ENCODE measurements at places on chromosomes 12 and 14.

DNA sequence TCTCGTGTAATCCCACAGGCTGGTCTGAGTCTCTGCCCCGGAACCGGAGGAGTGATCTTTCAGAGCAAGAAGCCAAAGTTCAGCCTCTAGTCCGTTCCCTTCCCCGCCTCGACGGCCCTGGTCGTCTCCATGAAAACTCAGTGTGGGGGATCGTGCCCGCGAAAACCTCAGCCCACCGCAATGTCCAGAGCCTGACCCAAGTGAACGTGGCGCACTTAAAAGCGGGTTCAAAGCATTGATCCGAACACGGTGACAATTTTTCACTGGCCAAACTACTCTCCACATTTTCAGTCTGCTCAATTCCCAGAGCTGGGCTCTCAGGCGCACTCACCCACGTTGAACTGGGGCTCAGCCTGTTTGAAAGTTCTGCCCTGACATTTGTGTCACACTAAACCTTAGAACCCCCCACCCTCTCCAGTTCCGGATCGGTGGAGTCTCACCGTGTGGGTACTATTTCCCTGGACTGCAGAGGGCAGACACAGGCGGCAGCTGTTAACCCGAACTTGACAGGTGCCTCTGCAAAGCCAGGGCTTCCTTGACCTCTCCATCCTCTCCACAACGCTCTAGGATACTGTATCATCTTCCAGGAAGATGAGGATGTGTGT, 886 bp upstream of the PRICKLE1 start:
- no peak for DNase-seq

GRCh38 chr12:103771466-103771865, 69.6 kb downstream of the NT5DC3 start:
- DNase-seq, result no peak

GRCh38 chr14:23043145-23043544, 1.1 kb downstream of the PSMB11 start:
- DNase-seq, result no peak

- DNase-seq, result no peak
These were observed 418.5 kb downstream of the TMEM121 start for GRCh38 chr14:105944632-105945610.

DNA sequence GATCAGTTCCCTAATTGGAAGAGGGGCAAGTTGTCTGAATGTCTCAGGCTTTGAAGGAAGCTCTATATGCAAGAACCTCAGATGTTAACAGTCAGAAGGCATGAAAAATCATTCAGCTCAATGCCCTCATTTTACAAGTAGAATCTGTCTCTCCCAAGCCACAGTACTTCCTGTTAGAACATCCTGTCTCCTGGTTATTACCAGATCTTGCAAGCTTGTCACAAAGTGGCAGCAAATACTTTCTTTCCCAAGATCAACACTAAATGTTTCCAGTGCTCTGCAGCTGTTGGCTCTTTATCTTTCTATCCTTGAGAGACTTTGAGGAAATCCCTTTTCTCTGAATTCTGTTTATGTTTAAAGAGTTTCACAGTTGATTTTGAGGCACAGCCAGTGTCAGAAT, 235.5 kb downstream of the AKAP6 start:
- DNase-seq, result no peak

DNA sequence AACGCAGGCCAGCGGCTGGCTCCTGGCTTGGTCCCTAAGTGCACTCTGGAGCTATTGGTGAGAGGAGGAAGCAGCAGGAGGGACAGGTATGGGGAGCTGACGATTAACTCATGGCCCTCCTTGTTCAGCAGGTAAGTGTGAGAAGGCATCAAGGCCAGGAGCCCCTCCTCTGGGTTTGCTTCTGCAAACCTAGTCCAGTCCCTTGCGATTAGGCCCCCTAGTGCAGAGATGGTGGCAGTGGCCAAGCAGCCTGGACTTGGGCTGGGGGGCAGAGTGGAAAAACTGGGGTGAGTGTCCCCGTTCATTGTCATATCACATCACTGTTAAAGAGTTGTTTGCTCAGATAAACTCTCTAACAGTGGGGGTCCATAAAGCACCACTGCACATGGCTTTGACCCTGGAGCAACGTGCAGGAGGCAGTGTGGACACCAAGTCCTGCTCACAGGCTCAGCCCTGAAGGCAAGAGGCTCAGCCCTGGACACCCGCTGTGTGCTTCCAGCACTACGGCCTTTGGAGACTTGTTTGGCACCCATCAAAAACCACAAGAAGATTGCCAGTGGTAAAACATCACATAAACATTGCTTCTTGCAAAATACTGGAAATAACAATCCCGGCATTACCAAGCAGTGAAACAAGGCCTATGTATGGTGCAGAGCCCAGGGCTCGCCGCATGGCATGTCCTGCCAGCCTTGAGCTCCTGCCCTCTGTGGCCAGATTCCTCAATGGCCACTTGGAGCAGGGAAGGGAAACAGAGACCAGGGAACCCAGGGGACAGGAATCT, 184.3 kb upstream of the RTL1 start:
- no peak for DNase-seq
